Thoracic aorta endothelial cell (primary cell): ENCODE measurements at places on chromosomes 7 and 10. TPM values are rescaled to one million over a fixed set of nuclear protein-coding genes. Genes with fewer than 3 reads are reported as not detected.

Gene SPDYE9
- total RNA-seq, result not detected in 2 replicates

Gene FGL2
- 0.13 and 0.22 TPM in 2 replicates for total RNA-seq

Gene HTR7
- total RNA-seq, result 0.07 and 0.13 TPM in 2 replicates

Gene CCDC6
- total RNA-seq, result 50.7 and 63.4 TPM in 2 replicates

Gene COL13A1
- total RNA-seq, result 27.6 and 73.0 TPM in 2 replicates

Gene FGFR2
- total RNA-seq, result 0.27 and 0.36 TPM in 2 replicates

Gene UPK3B
- total RNA-seq, result 0.13 TPM in 1 of 2 replicates, not detected in the other

Gene C10orf143
- 0.57 TPM in 1 of 2 replicates, not detected in the other for total RNA-seq

Gene EVX1
- not detected in 2 replicates for total RNA-seq

Gene MMD2
- not detected in 2 replicates for total RNA-seq

Gene LIPK
- not detected in 2 replicates for total RNA-seq

Gene LYZL2
- total RNA-seq, result not detected in 2 replicates

Gene C10orf53
- total RNA-seq, result not detected in 2 replicates

Gene CYP2C9
- not detected in 2 replicates for total RNA-seq

Gene VSIR
- 3.5 and 12.6 TPM in 2 replicates for total RNA-seq

Gene MBLAC1
- total RNA-seq, result 1.3 and 1.9 TPM in 2 replicates

Gene SLC4A2
- 65.5 and 69.3 TPM in 2 replicates for total RNA-seq

Gene GIMAP6
- 155 and 156 TPM in 2 replicates for total RNA-seq

Gene FOXI2
- not detected in 2 replicates for total RNA-seq

Gene CC2D2B
- total RNA-seq, result 0.27 and 0.36 TPM in 2 replicates

Gene TCAF2
- total RNA-seq, result 14.5 and 31.0 TPM in 2 replicates

Gene ENKUR
- 0.14 and 0.40 TPM in 2 replicates for total RNA-seq

Gene GRID1
- not detected in 2 replicates for total RNA-seq

Gene CXCL12
- total RNA-seq, result 0.14 and 1.2 TPM in 2 replicates

Gene SHH
- not detected in 2 replicates for total RNA-seq

Gene BAIAP2L1
- 0.22 and 0.27 TPM in 2 replicates for total RNA-seq

Gene SRRM3
- total RNA-seq, result 0.80 and 0.86 TPM in 2 replicates

Gene BICC1
- 1.1 and 3.9 TPM in 2 replicates for total RNA-seq

Gene PDE1C
- 0.13 and 0.43 TPM in 2 replicates for total RNA-seq

Gene ADCK2
- 20.2 and 26.7 TPM in 2 replicates for total RNA-seq

Gene LIPJ
- 0.07 TPM in 1 of 2 replicates, not detected in the other for total RNA-seq

Gene SYNPO2L
- not detected in 2 replicates for total RNA-seq

Gene PRR15
- total RNA-seq, result 0.22 and 2.0 TPM in 2 replicates

Gene SPDYE2B
- not detected in 2 replicates for total RNA-seq

Gene PPRC1
- total RNA-seq, result 28.0 and 28.6 TPM in 2 replicates

Gene ZNF107
- 6.6 and 7.0 TPM in 2 replicates for total RNA-seq

Gene AP4M1
- 14.5 and 18.9 TPM in 2 replicates for total RNA-seq

Gene STOX1
- under 0.01 and 0.14 TPM in 2 replicates for total RNA-seq

Gene FKBP6
- total RNA-seq, result not detected in 2 replicates

Gene KIAA1549
- 3.5 and 4.8 TPM in 2 replicates for total RNA-seq

Gene PRKRIP1
- total RNA-seq, result 14.7 and 16.2 TPM in 2 replicates

Gene GJD4
- total RNA-seq, result not detected in 2 replicates

Gene TRIM4
- total RNA-seq, result 22.5 and 28.4 TPM in 2 replicates

Gene KRIT1
- total RNA-seq, result 57.7 and 64.6 TPM in 2 replicates

Gene MTG1
- total RNA-seq, result 40.7 and 45.3 TPM in 2 replicates

Gene MYOF
- total RNA-seq, result 494 and 504 TPM in 2 replicates

Gene CALHM1
- total RNA-seq, result not detected in 2 replicates

Gene PTPN20
- total RNA-seq, result under 0.01 and 0.57 TPM in 2 replicates

Gene NRP1
- total RNA-seq, result 281 and 335 TPM in 2 replicates

Gene CCL24
- total RNA-seq, result 0.53 TPM in 1 of 2 replicates, not detected in the other

Gene CLRN3
- total RNA-seq, result not detected in 2 replicates

Gene ASAH2
- 0.27 and 0.43 TPM in 2 replicates for total RNA-seq

Gene RELN
- total RNA-seq, result 2.1 and 5.2 TPM in 2 replicates

Gene DMBT1
- total RNA-seq, result not detected in 2 replicates
